ENCODE measurements at places on chromosomes 7 and 10.

DNA sequence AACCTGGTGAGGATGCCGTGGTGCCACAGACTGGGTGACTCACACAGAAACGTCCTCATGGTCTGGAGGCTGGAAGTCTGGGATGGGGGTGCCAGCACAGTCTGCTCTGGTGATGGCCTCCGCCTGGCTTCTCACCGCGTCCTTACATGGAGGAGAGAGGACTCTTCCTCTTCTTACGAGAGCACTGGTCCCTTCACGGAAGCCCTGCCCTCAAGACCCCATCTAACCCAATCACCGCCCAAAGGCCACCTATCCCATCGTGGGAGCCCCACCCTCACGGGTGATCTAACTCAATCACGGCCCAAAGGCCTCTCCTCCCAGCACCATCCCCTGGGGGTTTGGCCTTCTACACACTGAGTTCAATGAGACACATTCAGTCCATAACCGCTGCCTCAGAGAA is 137.7 kb downstream of the PTPRN2 start:
- DNase-seq, result no peak

DNA sequence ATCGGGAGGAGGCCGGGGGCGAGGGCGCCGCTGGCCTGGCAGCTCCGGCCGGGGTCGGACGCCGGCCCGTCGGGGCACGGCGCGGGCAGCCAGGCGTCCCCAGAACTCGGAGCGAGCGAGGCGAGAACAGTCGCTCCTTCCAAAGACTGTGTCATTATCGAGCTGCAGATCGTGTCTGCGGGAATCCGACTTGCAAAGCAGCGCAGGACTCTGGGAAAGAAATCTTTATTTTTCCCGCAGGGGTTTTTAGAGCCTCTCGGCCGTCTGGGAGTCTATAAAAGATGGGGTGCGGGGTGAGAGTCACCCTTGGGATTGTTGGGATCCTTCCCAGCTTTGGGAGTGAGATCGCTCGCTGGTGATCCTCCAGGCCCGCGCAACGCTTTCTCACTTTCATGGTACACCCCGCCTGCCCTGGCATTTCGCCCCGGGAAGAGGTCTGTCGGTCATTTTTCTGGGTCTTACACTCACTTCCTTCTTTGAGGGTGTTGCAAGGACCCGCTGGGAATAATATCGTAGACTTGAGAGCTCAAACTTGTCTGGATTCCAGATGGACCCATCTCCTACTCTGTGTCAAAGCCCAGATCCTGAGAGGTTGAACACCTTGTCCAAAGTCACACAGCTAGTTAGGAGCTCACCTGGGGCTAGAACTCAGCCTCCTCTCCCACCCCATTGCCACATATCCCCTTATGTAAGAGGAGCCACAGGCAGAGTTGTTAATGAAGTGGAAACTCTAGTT is 1.0 kb downstream of the UBTD1 start:
- DNase-seq, result no peak

DNA sequence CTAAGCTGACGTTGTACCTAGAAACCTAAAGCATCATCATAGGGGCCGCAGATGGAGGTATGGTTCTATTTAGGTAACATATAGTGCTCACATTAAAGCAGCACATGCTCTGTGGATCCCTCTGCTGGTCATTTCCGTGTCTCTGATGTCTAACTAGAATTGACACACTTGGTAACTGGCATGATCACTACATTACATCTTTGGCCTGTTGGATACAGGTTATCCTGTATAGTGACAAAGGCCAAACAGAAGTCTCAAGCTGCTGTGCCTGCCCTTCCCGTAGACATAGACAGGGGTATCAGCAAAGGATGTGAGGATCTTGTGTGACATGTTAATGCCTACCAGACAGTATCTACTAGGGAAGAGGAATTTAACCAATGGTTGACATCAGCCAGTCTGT is 51.2 kb downstream of the KIF5B start:
- DNase-seq, result no peak

DNA sequence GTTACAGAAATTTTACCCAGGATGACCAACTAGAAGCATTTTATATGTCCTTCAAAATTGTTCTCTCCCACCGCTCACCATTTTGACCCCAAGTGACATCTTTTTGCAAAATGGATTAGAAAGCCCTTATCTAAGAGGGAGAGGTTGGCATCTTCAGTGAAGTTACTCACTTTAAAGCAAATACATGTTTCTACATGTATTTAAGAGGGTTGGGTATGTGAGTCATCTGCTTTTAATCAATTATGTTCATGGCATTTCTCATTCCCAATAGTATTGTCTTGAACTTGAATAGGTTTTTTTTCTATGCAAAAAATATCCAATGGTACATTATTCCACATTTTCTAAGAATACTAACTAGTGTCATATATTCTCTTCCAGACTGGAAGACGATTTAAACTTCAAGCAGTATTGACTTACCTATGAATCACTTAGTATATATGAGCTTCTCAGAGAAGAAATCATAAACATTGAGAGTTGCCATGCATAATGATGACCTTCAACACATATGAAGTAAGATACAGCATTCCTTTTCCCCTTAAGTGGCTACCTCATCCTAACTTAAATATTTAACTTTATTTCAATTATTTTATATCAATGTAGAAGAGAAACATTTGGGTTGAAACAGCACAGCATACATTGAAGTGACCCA is 132.8 kb downstream of the POLR1F start:
- DNase-seq, result no peak

- DNase-seq, result no peak
These were observed 47.5 kb downstream of the GLI3 start for GRCh38 chr7:42189535-42189934.

DNA sequence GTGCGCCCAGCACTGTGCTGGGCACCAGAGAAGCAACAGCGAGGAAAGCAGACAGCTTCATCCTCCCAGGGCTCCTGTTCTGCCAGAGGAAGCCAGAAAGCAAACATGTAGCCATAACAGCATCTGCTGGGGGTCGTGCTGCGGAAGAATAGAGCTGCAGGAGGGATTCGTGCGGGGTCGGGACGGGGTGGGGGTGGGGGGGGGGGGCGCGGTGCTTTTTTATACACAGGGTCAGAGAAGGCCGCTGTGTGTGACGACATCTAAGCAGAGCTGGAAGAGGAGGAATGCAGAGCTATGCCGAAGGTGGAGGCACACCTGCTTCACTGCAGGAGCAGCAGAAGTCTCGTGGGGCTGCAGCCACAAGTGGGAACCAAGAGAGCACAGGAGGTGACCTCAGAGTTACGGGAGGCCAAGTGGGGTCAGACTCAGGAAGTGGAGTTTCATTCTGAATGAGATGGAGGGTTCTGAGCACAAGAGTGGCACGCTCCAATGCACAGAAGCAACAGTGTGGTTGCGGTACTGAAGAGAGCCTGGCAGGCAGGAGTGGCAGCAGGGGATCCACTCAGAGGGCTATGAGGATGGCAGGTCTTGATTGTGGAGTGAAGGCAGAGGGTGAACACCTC is 11.1 kb downstream of the PKD1L1 start:
- no peak for DNase-seq

DNA sequence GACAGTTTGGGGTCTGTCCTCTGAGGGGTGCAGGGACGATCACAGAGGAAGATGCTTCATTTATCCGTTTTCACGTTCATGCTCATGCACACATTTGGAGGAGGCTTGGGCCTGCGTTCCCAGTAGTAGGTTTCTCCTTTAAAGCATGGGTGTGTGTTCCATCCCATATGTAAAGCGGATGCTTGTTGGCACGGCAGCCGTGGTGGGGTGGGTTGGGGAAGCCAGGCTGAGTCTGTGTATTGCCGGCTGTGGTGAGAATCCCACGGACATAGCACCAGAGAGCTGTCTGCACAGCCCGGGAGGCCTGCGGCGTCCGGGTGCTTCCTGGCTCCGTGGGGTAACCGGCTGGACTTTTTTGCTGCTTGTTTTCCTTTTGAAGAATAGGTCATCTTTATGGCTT is 440 bp downstream of the JAKMIP3 start:
- no peak for DNase-seq

GRCh38 chr10:48818861-48819520 is 120.6 kb downstream of the LRRC18 start:
- DNase-seq, result no peak

GRCh38 chr10:14499601-14499904 is 168.8 kb upstream of the FRMD4A start:
- no peak for DNase-seq

DNA sequence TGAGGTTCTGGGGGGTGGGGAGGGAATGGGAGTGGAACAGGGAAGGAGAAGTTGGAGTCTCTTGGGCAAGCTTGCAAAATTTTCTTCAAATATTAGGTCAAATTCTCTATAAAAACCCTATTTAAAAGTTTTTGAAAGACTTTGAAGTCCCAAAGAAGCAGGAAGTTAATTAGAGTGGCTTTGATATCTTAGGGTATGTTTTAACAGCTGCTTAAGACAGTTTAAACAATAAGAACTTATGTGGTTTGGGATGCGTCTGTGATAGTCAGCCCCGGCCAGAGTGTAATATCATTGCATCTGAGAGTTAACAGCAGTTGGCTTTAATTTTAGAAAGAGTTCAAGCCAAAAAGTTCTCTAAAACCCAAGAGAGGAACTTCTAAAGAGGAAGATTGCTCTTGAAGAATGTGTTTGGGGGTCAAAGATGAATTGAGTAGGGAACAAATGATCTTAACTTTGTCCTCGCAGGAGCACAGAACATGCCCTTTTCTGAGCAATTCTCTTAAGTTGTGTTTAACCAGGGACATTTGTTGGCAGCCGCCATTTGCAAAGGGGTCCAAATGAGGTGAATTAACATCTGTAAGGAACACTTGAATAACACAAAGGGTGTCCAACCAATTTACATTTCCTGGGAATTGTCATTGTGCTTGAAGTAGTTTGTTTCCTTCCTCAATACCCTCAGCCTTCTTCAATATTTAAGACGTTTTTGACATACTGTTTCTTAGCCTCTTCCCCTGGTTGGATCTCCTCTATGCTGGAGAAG is 182.4 kb downstream of the PTEN start:
- DNase-seq, result no peak

DNA sequence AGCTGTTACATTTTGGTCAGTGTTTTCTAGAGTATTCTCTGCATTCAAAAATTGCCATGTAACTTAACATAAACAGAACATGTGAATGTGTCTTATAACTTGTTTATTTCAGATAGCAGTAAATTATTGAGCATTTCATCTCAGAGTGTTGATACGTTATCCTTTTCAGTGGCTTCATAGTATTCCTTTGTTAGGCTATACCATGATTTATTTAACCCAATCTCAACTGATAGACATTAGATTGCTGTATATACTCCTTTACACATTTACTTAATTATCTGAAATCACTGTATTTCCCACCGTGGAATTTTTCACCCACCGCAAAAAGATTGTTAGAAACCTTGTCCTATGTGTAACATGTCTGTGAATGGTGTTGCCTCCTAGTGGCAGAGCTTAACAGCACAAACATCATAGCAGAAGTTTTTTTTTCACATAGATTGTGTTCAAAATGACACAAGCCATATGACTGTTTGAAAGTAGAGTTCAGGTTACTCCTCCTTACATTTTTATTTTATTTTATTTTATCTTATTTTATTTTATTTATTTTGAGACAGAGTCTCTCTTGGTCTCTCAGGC is 21.4 kb downstream of the SLF2 start:
- DNase-seq, result no peak

DNA sequence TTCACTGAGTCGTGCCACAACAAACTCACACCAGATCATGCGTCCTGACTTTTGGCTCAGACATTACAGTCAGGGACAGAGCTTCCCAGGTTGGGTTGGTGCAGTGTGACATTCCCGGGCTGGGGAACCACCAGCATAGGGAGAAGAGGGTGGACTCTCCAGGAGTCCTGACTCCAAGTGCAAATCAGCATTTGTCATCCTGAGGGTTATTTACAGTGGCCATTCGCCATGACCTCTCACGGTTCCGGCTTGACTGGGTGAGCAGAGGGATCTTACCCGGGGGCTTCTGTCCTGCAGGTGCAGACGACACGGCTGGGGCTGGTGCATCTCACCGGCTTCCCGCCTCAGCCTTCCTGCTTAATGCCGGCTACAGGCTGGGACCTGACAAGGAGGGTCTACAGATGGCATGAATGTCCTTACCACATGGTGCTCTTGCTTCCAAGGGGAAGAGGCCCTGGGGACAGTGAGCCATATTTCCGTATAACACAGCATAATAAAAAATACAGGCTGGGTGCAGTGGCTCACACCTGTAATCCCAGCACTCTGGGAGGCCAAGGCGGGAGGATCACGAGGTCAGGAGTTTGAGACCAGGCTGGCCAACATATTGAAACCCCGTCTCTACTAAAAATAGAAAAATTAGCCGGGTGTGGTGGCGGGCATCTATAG is 12.5 kb upstream of the INTS1 start:
- DNase-seq, result no peak

GRCh38 chr7:42573881-42574672 is 337.1 kb upstream of the GLI3 start:
- DNase-seq, result no peak

GRCh38 chr10:70605161-70605560 is 2.6 kb upstream of the PRF1 start:
- no peak for DNase-seq

DNA sequence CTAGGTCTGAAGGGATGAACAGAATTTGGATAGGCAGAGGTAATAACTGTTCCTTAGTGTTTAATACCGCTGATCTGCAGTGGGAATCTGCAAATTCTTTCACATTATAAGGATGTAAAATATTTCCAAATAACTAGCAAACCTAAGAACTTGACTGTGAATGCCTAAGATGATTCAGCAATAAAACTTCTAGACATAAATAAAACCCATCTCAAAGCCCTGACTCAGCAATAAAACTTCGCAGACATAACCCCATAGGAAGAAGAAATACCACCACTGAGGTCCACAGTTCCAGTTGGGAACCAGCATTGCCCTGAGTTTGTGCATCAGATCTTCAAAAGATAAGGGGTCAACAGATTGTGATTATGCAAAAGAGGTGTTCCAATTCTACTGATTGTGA is 354.2 kb downstream of the GFRA1 start:
- no peak for DNase-seq

DNA sequence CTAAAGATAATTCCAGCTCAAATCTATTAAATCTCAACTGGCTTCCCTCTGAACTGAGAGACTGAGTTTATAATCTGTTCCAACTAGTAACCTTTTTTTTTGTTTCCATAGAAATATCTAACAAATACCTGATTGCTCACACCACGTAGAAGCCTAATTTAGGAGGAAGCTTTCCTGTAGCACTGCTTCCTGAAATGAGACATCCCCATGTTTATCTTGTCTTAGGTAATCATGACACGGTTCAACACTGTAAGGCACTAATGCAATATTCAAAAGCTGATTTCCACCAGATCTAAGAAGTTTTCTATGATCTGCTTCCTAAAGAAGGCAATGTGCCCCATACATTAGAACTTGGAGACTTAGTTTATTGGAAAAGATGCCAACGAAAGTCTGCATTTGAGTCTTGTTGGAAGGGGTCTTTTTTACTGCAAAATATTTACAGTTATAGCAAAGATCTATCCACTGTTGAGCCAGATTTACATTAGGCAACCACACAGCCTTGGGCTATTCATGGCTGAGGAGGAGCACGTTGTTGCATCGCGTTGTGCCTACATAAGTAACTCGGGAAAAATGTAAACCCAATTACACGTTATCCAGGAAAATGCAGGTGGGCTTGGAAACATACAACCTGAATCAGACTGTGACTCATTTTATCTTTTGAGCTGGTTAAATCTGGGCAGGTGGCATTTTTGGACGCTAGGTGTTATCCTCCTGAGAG is 66.3 kb downstream of the VIPR2 start:
- DNase-seq, result no peak
